Right forelimb (tissue), 1 donor: ENCODE measurements at places on chromosomes 1 and 21.

DNA sequence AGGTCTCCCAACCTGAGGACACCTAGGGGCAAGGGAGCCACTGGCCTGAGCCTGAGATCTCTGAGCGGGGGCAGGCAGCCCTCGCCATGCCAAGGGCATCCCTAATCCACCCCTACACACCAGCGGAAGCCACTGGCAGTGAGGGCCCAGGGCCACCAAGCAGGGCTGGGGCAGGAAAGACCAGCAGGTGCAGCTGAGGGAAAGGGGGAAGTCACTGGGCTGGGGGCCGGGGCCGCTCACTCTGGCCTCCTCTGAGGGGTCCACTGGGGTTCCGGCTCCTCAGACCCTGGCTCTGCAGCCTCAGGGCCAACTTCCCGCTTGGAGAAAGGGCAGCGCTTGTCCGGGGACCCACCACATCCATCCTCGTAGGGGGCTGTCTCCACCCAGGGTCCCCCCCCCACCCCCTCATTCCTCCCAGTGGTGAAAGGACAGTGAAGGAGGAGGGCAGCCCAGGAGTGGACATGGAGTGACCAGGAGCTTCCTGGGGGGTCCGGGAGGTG is 42.5 kb upstream of the ACTRT2 start:
- peak; percentile 44 for DNase-seq

GRCh38 chr1:3649342-3650247 is at the start of gene WRAP73:
Gene WRAP73, minus strand, starts transcription at chr1:3650103. Its CDS starts 104 bp downstream, at chr1:3649999.
- DNase-seq, result peak; percentile 90

GRCh38 chr21:35051287-35051818 is 2.3 kb upstream of the RUNX1 start:
- DNase-seq, result peak; percentile 75

DNA sequence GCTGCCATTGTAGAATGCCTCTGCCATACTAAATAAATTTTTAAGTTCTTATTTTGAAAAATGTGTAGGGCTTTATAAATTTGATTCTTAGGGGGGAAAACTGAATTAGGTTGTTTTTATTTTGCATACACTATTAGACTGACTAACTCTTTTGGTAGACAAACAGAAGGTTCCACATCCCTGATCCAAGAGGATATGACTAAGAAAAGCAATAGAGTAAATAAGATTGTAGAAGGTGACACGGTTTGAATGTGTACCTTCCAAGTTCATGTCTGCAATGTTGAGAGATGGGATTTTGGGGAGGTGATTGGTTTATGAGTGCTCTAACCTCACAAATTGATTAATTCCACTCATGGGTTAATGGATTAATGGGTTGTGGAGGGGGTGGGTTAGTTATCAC is 127.9 kb downstream of the GLUL start:
- DNase-seq, result no peak

DNA sequence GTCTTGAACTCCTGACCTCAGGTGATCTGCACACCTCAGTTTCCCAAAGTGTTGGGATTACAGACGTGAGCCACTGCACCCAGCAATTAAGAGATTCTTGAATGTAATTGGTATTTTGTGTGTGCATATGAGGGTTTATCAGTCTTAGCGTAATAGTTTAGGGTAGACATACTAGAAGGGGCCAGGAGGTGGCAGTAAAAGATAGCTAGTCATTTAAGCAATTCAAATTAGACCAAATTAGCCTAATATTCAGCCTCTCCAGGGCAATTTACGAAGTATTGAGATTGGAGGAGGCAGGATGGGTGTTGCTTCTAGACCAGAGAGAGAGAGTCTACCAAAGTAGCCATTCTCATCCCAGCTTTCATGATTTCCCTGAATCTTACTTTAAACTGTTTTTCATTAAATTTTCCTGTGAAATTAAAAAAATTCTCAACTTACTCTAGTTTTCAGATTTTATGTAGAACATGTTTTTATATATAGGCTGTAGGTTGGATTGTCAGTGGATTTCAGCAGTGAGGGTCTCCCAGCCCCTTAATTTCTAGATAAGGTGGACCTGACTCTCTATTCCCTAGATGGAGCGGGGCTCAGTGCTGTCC is 119.7 kb downstream of the HHAT start:
- no peak for DNase-seq

DNA sequence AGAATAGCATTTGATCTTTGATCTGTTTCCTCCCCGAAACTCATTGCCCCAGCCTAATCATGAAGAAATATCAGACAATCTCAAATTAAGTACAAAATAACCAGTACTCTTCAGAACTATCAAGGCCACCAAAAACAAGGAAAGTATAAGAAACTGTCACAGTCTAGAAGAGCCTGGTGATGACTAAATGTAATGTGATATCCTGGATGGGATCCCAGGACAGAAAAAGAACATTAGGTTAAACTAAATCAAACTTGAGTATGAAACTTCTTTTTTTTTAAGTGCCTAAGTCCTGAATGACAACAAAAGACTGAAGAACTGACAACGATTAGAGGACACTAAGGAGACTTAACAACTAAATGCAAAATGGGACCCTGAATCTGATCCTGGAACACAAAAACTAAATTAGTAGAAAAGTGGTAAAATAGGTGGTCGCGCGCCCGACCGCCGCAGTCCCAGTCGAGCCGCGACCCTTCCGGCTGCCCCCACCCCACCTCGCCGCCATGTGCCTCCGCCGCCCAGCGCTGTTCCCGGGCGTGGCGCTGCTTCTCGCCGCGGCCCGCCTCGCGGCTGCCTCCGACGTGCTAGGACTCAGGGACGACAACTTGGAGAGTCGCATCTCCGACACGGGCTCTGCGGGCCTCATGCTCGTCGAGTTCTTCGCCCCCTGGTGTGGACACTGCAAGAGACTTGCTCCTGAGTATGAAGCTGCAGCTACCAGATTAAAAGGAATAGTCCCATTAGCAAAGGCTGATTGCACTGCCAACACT is 5.5 kb upstream of the PRKAB2 start:
- DNase-seq, result no peak

- DNase-seq, result no peak
Measured at GRCh38 chr1:100774370-100774769, 54.8 kb downstream of the VCAM1 start.

DNA sequence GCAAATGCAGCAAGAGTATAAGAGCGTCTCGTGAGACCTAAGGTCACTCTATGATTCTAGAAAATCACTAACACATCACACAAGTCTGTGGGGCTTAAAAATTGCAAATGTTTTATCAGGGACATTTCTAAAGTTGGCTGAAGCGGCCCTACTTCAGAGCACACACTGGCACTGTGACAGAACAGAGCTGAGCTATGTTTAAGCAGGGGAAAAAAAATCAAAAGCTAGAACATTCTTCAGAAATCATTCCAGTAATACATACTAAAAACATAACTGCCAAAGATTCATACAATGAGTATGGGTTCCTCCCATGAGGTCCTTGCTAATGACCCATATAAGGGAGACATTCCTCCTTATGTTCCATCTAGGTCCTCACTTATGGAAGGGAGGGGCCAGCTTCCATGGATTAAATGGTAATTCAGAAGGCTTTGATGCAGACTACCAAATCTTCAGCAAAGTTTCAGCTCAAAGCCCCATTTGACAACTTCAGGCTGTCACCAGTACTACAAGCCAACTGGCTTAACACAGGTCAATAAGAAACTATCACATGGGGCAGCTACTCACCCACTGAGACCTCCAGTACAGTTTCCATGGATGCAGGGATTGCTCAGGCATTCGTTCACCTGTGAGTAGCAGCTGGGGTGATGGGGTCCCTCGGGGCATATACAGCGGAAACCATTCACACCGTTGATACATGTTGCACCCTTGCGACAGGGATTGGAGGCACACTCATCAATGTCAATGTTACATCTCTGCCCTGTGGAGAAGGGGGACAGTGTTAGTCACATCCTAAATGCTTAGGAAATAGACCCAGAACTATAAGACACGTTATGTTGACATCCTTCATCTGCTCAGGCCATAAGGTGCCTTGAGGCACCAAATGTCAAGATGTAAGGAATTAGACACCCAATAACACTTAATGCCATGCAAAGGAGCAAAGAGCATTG is 58.4 kb upstream of the ADAM30 start:
- DNase-seq, result no peak

DNA sequence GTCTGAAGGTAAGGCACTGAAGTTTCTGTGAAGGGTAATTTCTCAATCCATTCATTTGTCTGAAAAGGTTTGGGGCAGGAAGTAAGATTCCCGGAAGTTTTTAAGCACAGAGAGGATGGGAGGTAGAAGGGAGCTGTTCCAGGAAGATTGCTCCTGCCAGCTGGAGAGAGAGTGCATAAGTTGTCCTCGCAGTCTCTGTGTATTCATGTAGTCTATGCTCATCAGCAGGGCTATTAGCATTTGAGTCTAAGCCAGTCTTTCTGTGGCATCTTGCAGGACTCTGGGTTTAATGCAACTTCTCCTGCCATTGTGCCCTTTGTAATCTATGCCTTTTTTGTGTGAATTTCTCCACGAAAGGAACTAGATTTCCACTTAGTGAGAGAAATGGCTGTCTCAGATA is 140.8 kb upstream of the FGGY start:
- no peak for DNase-seq

- DNase-seq, result no peak
Measured at GRCh38 chr21:43853851-43854772, 10.9 kb upstream of the AGPAT3 start.

DNA sequence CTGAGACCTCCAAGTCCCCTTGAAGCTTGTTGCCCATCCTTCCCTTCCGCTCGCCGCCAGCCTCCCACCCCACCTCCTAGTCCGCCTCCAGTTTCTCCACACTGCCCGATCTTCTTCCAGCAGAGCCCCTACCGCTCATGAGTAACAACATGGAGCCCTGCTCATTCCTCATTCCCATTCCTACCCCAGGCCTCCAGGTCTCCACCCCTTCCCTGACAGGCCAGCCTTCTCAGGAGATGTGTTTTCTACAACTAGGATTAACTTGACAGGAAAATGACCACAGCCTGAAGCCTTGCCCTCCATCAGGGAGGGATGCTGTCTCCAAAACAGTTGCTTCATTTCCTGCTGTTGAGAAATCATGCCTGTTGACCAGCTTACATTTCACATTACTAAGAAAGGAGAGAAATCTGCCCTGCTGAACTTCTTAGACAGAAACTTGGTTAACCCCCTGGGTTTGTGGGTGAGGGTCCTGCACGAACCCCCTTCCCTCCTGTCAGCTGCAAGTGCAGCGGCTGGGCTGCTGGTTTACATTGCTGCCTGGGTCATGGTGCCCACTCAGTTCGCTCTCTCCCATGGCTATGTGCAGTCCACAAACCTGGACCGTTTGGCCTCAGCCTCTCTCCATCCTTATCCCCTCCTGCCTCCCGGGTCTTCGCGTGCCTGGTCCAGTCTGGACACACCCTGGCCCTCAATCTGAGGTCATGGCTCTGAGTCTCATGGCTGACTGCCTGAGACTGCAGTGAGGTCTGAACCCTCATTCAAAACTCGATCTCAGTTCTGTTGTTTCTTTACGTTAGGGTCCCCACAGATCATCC is 16.1 kb upstream of the CHI3L1 start:
- no peak for DNase-seq

DNA sequence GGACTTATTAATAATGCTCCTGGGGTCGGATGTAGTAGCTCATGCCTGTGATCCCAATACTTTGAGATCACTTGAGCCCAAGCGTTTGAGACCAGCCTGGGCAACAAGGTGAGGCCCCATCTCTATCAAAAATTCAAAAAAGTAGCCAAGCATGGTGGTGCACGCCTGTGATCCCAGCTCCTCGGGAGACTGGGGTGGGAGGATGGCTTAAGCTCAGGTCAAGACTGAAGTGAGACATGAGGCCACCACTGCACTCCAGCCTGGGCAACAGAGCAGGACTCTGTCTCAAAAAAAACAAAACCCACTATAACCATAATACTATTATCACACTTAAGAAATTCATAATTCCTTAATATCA is 1.6 kb upstream of the DEGS1 start:
- DNase-seq, result no peak

DNA sequence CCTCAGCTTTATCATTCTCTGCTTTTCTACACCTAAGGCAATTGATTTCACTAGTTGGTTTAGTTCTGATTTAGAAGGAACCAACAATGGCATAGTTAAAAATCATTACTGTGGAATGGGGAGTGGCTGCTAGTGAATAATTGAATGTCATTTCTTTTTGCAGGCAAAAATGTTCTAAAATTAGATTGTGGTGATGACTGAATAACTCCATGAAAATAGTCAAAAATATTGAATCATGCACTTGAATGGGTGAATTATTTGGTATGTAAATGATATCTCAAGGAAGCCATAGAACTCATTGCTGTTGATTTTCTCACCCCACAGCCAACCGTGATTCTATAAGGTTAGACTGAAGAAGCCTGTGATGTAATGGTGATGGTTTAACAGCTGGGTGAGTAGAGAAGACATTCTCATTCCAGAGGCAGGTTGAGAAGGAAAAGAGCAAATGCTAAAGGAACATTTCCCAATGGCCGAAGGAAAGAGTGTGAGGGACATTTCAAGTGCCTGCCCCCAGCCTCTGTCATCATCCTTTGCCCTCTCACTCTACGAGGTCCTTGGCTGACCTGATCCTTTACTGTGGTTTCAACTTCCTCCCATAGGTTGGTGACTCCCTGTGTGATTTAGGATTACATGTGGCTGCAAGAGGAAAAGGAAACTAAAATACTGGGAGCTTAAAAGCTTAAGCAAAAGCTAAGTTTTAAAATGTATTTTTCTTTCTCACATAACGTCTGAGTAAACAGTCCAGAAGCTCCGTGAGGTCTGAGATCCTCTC is 12.5 kb downstream of the OVAAL start:
- no peak for DNase-seq

DNA sequence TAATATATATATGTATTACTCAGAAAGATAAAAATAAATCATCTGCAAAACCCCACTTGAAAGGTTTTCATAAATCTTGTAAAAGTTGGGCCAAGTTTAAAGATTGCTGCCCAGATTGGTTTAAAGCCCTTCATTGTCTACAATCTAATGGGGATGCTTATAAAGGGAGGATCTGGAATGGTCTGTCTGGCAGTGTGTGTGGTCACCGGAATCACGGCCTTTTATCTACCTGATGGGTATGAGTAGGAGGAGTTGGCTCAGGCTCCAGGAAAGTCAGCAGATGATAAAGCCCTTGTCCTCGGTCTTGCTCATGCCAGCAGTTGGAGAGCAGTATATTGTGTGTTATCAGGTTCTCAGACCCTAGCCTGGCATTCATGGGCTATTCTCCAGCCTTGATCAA is 197.7 kb downstream of the ROR1 start:
- no peak for DNase-seq

DNA sequence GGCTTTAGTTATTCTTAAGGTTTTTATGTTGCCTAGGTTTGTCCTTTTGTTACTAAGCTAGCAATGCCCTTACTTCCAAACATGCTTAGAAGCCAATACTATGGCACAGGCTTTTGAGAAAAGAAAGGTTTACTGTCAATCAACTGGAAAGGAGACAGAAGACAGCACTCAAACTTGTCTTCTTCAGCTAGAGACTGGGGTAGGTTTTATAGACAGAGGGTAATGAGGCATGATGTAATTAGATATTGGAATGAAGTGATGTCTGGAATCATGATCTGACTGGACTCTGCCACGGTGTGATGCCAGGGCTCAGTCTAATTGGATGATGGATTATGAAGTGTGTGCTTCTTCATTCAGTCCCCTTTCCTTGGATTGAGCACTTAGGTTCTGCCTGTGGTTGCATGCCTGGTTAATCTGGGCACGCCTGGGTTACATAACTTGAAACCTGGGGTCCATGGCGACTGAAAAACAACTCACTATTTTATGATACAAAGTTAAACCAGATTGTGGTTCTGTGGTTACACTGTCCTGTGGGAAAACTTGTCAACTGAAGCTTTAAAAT is 625.8 kb downstream of the BRINP3 start:
- DNase-seq, result no peak
